Fibroblast of skin of scalp (primary cell): ENCODE measurements at places on chromosomes 13 and 19.

GRCh38 chr19:3179739-3180293, 1.2 kb downstream of the S1PR4 start:
- no peak for DNase-seq

DNA sequence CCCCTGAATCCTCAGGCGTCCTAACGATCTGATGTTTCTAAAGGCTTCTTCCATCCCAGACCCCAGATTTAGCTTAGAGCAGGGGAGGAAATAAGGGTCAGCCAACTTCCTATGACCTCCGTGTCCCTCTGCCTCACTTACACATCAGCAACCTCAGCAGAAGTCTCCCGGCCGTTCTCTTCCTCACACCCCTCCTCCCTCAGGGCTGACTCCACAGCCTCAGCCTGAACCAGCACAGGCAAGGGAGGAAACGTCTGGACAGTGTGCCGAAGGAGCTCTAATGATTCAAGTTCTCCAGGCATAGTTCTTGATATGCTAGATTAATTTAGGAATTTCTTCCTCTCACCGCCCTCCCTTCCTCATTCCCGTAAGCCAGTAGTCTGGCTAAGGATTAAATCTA, 121.4 kb downstream of the NUFIP1 start:
- no peak for DNase-seq

- DNase-seq, result no peak
These were observed 42.0 kb downstream of the SLC15A1 start for GRCh38 chr13:98710521-98710920.

- DNase-seq, result no peak
These were observed 40.5 kb downstream of the ACTN4 start for GRCh38 chr19:38687837-38688378.

DNA sequence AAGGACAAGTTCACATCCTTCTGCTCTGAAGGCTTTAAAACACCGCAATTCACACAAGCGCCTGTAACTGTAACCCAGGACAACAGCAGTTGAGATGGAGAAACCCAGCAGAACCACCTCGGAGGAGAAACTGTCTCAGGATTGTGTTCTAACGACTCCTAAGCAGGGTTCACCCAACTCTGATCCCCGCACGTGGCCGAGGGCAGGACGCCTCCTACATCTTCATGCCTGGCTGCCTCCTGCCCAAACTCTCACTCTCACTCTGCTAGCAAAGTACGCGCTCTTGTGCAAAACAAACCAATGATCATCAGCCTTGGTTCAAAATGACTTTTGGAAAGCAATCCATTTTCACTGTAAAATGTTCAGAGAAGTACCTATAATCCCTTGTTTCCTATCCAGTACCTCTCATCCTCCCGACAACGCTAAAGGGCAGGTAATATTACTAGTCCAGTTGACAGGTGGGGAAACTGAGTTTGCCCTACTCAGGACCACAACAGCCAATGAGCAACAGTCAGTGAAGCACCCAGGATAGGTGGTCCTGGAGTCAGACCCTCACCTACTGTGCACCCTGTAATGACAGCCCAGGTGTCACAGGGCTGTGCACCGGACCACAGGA, 25.6 kb downstream of the EPS15L1 start:
- DNase-seq, result no peak

GRCh38 chr13:112839356-112840105, 129.5 kb upstream of the MCF2L start:
- DNase-seq, result peak; percentile 77

DNA sequence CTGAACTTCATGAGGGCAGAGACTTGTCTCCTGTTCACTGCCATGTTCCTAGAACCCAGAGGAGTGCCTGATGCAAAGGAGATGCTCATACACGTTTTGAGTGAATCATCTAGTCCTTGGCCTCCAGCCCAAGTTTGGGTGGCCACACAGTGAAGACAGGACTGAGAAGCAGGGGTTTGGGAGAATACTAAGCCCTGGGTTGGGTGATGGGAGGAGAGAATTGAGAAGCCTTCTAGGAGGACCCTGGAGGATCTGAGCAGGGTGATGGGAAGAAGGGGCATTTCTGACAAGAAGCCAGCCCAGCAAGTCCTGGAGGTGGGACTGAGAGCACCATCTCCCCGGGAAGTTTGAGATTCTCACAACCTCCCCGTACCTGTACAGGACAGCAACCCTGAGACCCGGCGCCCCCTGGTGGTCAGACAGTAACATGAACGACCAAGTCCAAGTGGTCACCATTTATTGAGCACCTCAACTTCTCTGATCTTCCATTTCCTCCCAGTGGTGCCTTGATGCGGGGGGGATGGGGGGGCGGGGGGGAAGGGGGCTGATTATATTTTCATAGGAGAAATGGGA, 11.0 kb downstream of the CTU1 start:
- DNase-seq, result peak; percentile 62

GRCh38 chr19:42468273-42468796, 25.6 kb upstream of the CXCL17 start:
- peak; percentile 91 for DNase-seq

DNA sequence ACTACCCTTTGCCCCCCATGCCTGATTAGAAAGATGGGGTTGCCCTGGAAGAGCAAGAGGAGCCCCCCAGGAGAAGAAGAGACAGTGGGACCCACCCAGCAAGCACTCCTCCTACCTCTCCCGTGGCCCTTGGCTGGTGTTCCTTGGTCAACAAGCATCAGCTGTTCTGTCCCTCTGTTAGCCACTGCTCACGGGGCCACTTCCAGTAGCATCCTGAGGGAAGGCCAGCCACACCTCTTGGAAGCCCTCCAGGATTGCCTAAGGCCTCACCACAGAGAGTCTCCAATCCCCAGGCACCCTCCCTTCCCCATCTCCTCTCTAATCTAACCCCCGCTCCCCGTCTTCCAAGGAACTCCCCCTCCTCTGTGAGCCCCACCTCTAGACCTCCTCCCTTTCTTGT, 15.1 kb upstream of the DPP9 start:
- no peak for DNase-seq

GRCh38 chr13:26071691-26072090, 19.9 kb upstream of the SHISA2 start:
- DNase-seq, result no peak

DNA sequence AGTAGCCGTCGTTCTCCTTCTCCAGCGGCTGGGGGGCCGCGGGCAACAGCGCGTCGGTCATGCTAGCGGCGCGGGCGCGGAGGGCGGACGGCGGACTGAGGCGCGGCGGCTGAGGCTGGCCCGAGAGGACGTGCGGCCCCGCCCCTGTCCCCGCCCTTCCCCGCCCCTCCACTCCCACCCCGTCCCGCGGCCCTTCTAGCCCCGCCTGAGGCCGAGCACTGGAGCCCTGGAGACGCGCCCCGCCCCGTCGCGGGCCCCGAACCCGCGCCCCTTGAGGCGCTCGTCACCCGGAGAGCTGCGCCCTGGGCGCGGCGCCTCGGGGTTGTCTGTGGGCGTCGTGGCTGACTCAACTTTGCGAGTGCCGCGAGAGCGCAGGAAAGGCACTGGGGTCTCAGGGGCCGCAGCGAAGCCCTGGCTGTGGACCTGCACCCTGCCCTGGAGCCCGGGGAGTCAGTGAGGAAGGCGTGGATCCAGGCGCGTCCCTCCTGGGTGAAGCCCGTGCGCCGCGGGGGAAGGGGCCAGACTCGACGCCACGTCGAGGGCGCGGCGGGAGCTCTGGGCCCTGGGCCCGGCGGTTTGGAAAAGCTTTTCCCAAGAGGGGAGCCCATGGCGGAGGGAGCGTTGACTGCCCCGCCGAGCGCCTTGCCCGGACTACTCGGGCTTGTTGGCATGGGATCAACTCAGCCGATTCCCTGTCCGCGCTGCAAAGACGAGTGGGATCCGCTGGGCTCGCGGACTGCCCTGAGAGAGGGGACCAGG, at the start of gene RHPN2:
Gene RHPN2 (minus strand): TSS at position 97 of the 759 bp plus-strand sequence. CDS start 36 bp downstream, at position 61.
- DNase-seq, result peak; percentile 80

- DNase-seq, result no peak
These were observed 10.1 kb upstream of the TIMM44 start for GRCh38 chr19:7953576-7953975.

DNA sequence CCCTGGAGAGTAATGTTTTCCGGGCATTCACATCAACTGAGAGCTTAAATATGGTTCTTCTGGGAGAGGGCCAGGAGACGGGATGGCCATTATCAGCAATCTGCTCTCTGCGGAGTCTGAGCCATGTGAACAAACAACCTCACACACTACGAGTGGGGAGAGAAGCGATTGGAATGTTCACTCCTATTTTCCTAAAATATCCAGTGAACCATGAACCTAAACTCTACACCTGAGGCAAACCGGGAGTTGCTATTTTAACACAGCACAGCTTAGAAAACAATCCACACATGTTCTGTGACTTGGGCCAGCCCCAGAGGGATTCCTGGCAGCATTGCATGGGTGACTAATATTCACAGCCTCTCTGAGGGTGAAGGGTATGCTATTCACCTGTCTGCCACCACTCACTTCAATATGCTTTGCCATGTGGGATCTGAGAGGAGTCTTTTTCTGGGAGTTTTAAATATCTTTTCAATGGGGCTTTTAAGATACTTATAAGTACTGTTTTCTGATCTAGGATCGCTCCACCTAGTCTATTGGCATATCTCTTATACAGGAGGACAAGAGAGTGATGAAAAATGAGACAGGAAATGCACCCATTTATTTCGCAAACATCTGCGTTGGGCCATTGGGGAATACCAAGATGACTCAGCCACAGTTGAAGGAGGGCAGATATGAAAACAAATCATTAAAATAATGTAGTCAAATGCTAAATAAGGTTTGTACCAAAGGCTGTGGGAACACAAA, 72.6 kb upstream of the SERP2 start:
- peak; percentile 46 for DNase-seq

GRCh38 chr19:6062274-6062673, 48.0 kb downstream of the RFX2 start:
- DNase-seq, result no peak

- DNase-seq, result no peak
These were observed 24.2 kb downstream of the UHRF1 start for GRCh38 chr19:4933528-4933927.

- no peak for DNase-seq
These were observed 25.0 kb downstream of the PRKD2 start for GRCh38 chr19:46691948-46692347.

DNA sequence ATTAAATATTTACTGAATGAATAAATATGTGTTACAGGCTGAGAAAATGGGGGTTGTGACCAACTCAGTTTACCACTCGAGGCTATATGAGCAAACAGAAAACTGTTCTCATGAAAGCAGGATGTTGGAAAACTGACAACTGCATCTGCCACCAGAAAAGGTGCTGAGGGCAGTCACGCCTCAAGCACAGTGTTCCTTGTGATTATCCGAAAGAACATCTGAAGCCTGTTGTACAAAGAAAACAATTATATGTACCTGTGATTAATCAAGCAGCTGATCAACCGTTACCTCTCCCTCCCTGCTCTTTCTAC, 6.2 kb upstream of the KLK13 start:
- no peak for DNase-seq

DNA sequence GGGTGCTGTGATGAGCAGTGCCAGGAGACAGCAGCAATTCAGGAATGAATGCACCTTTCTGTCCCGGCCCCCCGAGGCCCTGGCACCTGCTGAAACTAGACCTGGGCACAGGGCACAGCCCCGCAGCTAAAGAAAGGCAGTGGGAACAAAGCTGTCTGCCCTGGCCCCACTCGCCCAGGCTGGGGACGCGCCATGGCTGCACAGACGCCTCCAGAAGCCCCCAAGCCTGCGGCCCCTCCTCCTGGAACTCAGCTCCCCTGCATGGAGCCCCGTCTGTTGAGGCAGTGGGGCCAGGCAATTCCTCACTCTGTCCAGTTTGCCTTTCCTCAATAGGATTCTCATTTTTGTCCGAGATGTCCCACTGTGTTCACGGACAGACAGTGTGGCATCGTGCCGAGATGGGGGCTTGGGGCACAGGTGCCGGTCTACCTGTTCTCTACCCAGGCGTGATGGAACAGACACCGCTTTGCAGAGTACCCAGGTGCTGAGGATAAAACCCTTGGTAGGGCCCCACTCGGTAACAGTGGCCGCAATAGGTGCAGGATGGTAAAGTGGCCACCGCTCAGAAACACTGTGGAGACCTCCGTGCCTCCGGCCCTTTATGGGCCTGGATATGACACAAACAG, 146.5 kb upstream of the SOX1 start:
- DNase-seq, result no peak

DNA sequence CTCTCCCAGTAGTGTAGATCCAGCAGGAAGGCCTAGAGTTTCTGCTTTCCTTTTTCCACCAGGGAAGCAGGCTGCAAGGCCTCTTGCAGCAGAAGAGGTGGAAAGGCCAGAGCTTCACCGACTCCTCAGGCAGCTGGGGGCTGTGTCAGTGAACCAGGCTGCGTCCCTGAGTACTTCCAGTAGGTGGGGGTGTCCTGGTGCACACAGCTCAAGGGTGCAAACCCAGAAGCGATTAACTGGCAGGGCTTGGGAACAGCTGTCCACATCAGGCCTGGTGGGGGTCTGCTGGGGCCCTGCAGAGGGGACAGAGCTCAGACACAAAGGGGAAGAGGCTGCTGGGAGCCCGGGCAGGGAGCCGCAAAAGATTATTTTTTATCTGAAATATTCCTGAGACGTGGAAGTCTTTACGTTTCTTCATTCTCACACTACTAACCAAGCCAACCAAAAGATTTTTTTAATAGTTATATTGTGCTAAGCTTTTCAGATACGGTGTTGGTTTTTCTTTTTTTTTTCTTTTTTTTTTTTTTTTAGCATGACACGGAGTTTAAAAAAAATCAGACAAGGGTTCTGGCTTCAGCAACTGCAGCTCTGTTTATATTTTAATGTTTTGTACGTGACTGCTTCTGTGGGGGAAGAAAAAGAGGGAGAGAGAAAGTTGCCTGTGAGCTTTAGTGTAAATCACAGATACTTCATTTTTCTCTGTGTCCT, 11.0 kb downstream of the TSHZ3 start:
- peak; percentile 56 for DNase-seq

DNA sequence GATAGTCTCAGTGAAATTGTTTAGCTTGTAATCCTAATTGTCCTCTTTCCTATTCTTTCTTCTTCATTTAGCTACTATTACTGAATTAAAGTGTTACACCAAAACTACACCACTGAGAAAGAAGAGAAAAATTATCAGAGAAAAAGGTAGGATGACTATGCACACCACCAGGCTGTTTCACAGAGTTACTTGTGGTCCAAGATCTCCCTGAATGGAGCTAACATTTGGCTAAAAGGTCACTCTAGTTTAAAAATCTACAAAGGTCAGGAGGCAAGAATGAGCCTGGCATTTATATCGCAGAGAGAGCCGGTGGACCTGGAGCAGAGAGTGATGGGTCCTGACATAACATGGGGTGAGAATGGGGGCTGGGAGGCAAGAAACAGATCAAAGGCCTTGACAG, 37.0 kb upstream of the EEF1AKMT1 start:
- no peak for DNase-seq

DNA sequence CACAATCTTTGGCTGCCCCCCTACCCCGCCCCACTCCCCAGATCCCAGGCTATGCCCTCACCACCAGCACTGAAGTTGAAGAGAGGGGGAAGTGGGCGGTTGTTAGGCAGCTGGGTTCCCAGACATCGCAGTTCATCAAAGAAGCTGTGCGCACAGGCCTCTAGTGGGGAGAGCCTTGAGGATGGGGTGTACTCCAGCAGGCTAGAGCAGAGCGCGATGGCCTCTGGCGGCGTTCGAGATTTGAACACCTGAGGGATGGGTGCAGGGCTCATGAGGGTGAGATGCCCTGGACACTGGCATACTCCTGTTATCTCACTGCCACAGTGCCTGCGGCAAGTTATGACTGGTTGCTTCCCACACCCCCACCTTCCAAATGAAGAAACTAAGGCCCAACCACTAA, 10.0 kb downstream of the GSK3A start:
- no peak for DNase-seq
